ENCODE measurements at places on chromosomes 13 and 19.

DNA sequence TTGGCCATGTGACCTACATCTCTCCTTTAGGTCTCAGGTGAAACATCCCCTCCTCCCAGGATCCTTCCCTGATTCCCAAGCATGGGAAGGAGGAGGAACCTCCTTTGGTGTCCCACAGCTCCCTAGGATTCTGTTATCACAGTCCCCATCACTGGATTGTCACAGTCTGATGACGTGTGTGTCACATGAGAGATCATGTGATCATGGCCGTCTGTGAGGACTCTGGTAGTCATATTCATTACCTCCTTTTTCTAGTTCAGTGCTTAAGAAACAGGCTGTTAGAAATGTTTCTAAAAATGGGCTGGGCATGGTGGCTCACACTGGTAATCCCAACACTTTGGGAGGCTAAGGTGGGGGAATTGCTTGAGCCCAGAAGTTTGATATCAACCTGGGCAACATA is 3.0 kb downstream of the DHX34 start:
- DNase-seq = no peak

DNA sequence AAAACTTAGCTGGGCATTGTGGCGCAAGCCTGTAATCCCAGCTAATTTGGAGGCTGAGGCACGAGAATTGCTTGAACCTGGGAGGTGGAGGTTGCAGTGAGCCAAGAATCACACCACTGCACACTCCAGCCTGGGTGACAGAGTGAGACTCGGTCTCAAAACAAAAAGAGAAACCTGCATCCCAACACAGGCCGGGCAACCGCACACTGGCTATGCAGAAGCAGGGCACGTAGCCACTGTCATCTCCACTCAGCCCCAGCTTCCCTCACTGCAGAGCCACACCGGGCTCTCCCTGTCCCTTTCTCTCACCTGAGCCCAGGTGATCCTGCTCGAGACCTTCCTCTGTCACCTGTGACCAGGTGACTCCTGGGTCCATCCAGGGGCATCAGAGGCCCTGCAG is 11.7 kb downstream of the ELL start:
- no peak for DNase-seq

- DNase-seq = no peak
Measured at GRCh38 chr19:55303477-55303876, 19.7 kb downstream of the BRSK1 start.

GRCh38 chr13:74280093-74280794 is 146.0 kb upstream of the KLF12 start:
- no peak for DNase-seq

GRCh38 chr13:42413484-42413815 is 141.5 kb downstream of the AKAP11 start:
- DNase-seq = no peak

DNA sequence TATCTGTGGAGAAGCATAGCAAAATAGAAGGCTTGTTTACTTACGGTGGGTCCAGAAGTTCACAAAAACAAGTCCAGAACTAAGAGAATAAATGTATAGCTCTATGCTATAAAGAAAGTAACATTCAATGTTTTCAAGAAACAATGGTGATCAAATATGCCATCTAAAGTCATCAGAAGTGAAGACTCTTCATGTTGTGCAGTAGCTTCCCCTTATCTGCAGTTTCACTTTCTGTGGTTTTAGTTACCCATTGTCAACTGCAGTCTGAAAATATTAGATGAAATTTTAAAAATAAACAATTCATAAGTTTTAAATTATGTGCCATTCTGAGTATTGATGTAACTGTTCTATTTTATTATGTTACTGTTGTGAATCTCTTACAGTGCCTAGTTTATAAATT is 72.5 kb downstream of the EDNRB start:
- DNase-seq = no peak

GRCh38 chr13:26220575-26220974 is 1.5 kb downstream of the RNF6 start:
- no peak for DNase-seq

GRCh38 chr19:3576696-3577443 is 4.1 kb downstream of the HMG20B start:
- no peak for DNase-seq

- DNase-seq = no peak
Measured at GRCh38 chr19:50708179-50708879, 11.3 kb downstream of the SHANK1 start.

DNA sequence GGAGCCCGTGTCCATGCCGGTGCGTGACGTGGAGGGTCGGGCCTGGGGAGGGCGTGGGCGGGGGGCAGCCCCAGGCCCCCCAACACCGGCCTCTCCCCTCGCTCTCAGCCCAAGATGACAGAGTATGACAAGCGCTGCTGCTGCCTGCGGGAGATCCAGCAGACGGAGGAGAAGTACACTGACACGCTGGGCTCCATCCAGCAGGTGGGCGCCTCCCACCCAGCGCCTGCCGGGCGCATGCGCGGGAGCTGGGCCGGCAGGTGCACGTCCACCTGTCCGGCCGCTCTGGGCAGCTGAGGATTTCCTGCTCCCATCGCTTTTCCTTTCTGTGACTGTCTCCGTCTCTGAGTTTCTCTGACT is 49.8 kb downstream of the VAV1 start:
- no peak for DNase-seq

Data from activated CD4-positive, CD25-positive, alpha-beta regulatory T cell treated with anti-CD3 and anti-CD28 coated beads, Interleukin-2, amount 50 U/mL, for 16 hours (primary cell).